ENCODE measurements at places on chromosomes 11 and 22.
A peak's percentile ranks its signal among the peaks of the same experiment; 100 is the strongest.

GRCh38 chr11:6703247-6704063 is 20.3 kb upstream of the MRPL17 start:
- no peak for DNase-seq

DNA sequence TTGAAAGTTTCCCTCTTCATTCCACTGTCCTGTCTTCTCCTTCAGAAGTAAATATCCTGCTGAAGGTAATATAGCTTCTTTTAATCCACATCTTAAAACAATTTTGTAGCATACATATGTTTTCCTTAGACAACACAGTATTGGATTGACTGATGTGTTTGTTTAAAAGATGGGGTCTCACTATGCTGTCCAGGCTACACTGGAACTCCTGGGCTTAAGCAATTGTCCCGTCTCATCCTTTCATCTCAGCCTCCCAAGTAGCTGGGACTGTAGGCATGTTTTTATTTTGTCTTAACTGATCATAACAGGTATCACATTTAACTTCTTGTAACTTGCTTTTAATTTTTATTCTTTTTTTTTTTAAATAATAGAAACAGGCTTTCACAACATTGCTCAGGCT is 55.9 kb downstream of the MRTFA start:
- DNase-seq = no peak

GRCh38 chr11:72951888-72952287 is 137.7 kb downstream of the ATG16L2 start:
- no peak for DNase-seq

DNA sequence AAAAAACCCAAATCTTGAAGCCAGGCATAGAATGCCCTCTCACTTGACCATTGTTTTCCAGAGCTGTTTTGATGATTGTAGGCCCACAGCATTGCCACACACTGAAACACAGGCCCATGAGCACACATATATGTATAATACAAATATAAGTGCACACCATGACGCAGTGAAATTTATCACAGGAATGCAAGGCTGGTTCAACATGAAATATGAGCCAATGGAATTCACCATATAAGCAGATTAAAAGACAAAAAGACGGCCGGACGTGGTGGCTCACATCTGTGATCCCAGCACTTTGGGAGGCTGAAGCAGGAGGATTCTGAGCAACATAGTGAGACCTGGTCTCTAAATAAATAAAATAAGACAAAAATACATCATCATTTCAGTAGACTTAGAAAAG is 9.4 kb upstream of the RNH1 start:
- DNase-seq = no peak

- DNase-seq = no peak
Measured at GRCh38 chr11:7775689-7776088, 21.1 kb downstream of the OR5P2 start.

DNA sequence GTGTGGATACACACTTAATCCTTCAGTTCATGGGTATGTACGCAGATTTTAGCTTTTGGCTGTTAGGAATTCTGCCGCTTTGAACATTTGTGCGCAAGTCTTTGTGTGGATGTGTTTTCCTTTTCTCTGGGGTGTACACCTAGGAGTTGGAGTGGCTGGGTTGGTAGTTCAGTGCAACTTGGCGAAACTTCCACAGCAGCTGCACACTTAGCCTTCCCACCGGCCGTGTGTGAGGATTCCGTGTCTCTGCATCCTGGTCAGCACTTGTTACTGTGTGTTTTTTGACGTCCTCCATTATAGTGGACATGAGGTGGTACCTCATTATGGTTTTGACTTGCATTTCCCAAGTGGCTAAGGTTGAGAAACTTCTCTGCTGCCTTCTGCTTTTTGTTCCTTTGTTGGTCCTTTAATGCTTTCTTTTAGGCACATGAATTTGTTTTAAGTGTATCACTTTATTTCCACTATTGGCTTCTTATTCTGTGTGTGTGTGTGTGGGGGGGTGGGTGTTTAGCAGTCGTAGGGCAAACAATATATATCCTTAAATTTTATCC is 72.1 kb upstream of the SLC25A18 start:
- DNase-seq = no peak

DNA sequence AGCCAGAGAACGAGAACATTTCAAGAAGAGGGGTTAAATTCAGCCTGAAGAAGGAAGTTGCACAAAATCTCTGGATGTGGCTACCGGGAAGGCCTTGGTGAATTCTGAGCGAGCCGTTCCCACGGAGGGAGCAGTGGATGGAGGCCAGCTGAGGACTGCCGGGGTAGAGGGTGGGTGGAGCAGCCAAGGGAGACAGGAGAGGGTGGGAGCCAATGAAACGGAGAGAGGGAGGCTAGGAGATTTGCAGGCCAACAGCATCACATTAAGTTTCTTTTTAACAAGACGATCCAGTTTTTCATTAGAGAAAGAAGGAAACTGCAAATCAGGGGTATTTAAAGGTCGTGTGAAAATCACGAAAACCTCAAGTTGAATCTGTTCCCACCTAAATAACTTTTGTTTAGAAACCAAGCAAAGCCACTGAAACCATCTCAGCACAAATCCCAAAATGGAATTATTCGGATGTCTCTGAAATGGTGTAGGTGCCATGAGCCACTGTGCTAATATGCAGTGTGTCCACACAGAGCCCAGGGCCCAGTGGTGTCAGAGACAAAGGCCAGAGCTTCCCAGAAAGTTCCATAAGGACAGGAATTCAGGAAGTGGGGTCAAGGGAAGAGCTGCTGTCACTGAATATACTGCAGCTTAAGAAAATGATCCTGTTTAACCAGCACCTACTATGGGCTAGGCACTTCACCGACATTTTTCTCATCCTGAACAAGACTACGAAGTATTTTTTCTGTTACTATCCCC is 59.7 kb upstream of the SLC35C1 start:
- DNase-seq = no peak

DNA sequence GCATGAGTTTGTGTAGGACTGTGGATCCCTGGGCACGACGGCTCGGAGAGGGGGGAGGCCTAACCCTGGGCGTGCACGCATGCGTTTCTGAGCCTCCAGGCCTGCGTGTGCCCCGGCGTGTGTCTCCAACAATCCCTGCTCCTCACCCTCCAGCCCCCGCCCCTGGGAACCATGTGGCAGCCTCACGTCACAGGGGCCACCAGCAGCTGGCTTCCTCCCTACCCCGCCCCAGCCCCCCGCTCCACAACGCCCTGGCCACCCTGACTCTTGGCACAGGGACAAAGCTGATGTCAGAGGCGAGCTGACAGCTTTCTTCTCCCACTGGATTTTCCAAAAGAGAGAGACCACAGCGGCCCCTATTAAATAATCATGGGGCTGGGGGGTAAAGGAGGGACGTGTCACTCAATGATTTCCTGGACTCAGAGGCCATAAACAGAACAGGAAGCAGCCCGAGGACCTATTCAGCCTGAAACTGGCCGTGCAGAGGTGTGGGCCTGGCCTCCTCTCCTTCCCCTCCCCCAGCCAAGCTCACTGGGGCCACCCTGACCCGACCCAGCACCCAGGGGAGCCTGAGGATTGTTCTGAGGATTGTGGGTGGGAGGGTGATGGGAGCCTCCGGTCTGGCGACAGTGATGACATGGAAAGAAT is 6.8 kb upstream of the LIF start:
- no peak for DNase-seq

DNA sequence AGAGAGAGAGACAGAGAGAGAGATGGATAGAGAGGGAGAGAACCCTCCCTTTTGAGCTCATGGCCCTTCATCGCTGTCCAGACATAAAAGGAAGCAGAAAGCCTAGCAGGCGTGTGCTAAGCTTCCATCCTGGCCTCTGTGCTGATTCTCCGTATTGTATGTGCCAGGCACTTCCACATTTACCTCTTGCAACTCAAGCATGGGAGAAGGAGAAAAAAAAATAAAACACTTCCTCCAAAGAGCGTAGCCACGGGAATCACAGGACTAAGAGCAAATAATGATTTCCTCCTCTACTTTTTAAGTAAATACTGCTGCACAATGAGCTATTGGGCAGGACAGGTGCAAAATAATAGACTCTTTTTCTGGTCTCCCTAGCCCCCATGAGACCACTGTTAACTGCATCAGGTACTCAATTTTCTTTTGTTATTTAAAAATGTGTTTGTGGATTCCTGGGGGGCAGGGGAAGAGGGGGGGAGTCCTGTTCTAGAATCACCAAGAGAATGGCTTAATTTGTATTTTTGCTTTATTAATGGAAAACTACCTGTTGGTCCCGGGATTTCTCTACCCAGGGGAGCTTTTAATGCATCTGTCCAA is 154.3 kb downstream of the NXPE2 start:
- no peak for DNase-seq

- no peak for DNase-seq
Measured at GRCh38 chr22:36301851-36302250, 48.9 kb downstream of the APOL1 start.

GRCh38 chr22:38655519-38656255 is 505 bp downstream of the FAM227A start:
- peak; percentile 4 for DNase-seq
